Activated CD4-positive, alpha-beta T cell treated with anti-CD3 and anti-CD28 coated beads, Interleukin-2, Interleukin-6, amounts not matched to agents 100 ng/mL and 50 ng/mL, durations not matched to agents 16 hours and 8 hours (primary cell): ENCODE measurements at places on chromosomes 5 and 9.
A peak's percentile ranks its signal among the peaks of the same experiment; 100 is the strongest.

DNA sequence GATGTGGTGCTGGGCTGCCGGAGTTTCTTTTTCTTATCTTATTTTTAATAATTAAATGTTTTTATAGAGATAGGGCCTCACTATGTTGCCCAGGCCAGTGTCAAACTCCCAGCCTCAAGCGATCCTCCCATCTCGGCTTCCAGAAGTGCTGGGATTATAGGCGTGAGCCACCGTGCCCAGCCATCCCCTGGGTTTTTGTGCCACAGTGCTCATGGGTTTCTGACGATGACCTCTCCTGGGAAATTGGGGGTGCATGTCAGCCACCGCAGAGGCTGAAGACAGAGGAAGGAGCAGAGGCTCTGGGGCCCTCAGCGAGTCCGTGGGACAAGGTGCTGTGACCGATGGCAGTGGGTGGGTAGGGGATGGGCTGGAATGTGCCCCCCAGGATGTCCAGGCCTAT lies 14.4 kb downstream of the GPSM1 start:
- no peak for DNase-seq

DNA sequence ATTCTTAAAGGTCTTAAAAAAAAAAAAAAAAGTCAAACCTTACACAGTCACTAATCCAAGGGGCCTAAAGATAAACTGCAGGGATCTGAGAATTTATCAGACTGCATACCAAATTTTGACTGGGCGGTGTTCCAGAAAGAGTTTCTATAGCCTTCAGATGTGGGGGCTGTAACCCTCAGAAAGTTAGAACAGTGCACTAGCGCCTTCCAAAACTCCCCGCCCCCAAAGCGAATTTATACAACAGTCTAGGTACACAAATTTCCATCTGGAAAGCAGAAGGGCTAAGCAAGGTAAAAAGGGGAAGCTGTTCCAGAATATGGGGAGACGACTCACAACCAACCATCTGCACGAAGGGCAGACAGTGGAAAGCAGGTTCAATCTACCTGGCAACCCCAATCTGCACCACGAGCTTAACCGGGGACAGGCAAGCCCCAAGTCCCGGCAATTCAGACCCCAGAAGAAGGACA lies 813 bp downstream of the ERMP1 start:
- no peak for DNase-seq

- no peak for DNase-seq
Measured at GRCh38 chr5:72883850-72884249, 67.4 kb downstream of the TNPO1 start.

- no peak for DNase-seq
Measured at GRCh38 chr9:82271106-82271561, 282.6 kb downstream of the SPATA31D1 start.

DNA sequence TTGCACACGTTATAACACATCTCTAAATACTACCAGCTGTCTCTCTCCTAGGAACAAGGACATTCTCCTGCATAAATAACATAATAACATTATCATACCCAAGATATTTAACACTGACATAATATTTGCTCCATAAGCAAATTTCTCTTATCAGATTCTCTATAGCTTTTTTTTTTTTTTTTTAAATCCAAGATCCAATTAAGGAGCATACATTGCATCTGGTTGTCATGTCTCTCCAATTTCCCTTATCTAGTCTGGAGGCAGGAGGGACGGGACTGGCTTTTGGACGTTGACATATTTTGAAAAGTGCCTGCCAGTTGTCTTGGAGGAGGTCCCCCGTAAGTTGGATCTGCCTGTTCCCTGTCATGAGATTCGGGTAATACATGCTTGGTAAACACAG lies 76.6 kb downstream of the RAPGEF1 start:
- DNase-seq = no peak

DNA sequence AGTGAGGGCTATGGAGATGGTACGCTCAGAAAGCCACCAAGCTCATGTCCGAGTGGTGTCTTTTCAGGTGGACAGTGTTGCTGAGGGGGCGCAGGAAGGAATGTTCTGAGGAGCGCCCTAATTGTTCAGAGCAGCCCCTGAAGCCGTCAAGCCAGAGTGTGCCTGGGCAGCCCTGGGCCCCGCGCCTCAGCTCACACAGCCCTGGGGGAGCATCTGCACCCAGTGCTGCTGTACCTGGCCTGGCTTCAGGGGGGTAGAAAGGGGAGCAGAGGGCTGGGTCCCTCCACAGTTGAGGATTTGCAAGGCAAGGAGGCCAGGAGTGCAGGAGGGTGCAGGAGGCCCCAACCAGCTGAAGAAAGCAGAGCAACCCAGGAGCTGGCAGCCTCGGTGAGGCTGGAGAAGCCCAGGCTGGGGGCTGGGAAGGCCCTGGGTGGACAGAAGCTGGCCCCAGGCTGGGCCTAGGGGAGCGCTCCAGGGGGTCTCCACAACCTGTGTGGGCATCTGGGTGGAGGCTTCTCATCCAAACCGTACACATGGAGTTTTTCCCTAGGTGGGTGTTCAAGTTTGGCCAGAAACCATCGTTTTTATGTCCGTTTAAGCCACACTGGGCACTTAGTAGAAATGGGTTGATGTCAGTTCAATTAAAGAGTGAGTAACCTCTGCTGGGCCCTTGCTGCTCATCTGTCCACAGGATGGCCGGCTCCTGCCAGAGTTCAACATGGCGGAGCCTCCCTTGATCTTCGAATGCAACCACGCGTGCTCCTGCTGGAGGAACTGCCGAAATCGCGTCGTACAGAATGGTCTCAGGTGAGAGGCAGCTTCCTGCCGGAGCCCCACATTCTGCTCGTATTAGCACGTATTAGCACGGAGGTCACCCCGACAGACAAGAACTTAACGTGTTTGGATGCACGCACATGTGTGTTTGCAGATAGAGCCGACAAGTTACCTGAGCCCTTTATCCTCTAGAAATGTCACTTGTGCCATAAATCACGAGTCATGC lies 62.0 kb upstream of the CACNA1B start:
- no peak for DNase-seq

- DNase-seq = no peak
Measured at GRCh38 chr5:68554571-68555279, 339.2 kb downstream of the PIK3R1 start.

DNA sequence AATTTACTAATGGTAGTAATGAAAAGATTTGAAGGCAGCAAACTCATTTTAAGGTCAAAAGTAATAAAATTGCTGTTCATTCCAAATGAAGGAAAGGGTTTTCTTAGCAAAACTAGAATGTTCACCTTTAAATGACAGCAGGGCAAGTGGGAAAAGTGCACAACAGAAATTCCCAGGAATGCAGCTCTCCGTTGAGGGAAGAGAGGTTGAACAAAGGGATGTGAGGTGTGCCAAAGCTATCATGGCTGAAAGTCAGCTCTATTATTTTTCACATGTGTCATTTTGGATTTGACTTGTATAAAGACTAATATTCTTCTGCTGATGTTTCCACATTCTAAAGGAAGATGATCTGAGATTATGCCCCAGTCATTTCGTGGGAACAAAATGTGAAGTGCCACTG lies 51.6 kb downstream of the TEK start:
- no peak for DNase-seq

GRCh38 chr5:55724281-55724680 lies 12.2 kb upstream of the SLC38A9 start:
- no peak for DNase-seq

DNA sequence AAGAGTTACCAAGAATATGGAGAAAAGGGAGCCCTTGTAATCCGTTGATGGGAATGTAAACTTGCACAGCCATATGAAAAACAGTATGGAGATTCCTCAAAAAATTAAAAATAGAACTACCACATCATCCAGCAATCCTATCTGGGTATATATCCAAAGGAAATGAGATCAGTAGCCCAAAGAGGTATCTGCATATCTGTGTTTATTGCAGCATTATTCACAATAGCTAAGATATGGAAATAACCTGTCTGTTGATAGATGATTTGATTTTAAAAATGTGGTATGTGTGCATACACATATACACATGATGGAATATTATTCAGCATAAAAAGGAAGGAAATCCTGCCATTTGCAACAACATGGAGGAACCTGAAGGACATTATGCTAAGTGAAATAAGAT lies 48.3 kb upstream of the EBF1 start:
- DNase-seq = no peak

- peak; percentile 12 for DNase-seq
Measured at GRCh38 chr9:134641173-134641989, at the start of gene COL5A1. TSS of gene COL5A1 (plus strand) at chr9:134641803. CDS start at chr9:134642188, 385 bp downstream.

DNA sequence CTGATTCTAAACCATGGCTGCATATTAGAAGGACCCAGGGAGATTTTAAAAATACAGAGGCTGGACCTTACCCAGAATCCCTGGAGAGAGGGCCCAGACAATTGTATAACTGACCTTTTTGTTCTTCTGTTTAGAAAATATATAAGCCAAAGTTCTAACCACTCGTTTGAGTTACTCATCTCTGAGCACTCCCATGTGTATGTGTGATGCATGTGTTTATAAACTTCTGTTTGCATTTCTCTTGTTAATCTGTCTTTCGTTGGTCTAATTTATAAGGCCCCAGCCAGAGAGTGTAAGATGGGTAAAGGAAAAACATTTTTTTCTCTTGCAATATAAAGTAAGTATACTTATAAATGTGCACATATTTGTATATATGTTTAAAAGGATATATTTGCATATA lies 443.9 kb downstream of the ZNF608 start:
- DNase-seq = no peak

DNA sequence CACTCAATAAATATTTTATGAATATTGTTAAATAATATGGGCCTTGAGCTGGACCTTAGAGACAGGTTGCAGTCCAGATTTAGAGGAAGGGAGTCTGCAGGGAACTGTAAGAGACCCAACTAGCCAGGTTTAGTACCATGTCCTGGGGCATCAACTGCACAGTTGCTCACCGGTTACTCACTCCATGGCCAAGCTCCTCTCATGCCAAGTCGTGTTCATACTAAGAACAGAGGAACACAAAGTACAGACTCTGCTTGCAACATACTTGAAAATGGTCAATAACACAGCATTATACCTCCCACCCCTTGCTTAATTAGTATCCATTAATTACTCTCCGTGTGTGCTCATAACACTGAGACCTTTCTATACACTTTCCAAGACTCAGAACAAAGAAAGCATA lies 317.6 kb upstream of the PIK3R1 start:
- DNase-seq = no peak

GRCh38 chr5:125006011-125006685 lies 259.7 kb upstream of the ZNF608 start:
- no peak for DNase-seq

DNA sequence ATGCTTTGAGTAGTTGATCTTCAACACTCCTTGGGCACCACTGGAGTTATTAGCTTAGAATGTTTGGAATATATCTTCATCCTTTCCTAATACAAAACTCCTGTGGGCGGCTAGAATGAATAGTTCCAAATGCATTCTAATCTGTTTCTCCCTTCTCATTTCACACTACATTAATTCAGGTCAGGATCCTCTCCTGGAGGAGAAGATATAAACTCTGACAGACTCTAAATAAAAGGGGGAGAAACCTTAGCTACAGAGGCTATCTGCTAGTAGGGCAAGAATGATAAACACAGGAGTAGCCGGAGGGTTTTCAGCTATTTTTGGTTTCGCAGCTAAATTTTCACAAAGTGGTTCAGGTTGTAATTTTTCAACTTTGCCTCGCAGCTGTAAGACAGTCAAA lies 45.2 kb upstream of the FAM240B start:
- no peak for DNase-seq

DNA sequence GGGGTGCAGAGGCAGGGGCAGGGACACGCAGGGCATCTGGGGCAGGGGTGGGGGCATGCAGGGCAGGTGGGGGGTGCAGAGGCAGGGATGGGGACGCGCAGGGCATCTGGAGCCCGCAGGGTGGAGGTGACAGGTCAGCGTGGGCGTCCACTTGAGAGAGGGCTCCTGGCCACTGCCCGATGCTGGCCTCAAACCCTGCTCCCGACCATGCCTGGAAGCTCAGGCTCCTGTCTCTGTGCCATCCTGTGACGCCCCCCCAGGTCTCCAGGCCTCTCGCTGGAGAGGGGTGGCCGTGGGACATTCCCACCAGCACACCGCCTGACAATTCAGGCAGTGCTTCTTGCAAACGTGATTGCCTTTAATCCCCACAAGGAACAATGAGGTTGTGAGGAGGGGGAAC lies 33.0 kb downstream of the ZDHHC11B start:
- DNase-seq = no peak

- DNase-seq = no peak
Measured at GRCh38 chr9:130171226-130172148, 717 bp upstream of the NCS1 start.

DNA sequence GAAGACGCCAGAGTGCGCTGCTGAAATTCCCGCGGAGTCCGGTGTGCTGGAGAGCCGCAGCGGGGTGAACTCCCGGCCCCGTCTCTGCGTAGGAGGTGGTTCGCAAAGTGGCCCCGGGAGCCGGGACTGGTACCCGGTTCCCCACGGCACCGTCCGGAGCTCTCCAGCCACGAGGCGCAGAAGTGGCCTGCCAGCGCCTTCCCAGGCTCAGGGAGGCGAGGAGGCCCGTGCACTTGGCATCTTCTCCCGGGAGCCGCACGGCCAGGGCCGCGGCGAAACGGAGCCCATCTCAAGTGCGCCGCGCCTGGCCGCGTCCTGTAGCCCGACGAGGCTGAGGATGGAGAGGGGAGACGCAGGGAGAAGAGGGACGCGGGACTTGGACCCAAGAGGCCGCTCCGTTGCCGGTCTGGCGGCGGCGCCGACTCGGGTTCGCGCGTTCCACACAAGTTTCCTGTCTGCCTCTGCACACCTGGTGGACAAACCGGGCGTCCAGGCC lies 1.1 kb upstream of the IRX1 start:
- no peak for DNase-seq

- DNase-seq = no peak
Measured at GRCh38 chr5:81058121-81058520, 98.0 kb downstream of the RASGRF2 start.

- no peak for DNase-seq
Measured at GRCh38 chr9:32647671-32648070, 12.2 kb upstream of the TAF1L start.

GRCh38 chr5:154653418-154653763 lies 101.8 kb upstream of the LARP1 start:
- DNase-seq = no peak

DNA sequence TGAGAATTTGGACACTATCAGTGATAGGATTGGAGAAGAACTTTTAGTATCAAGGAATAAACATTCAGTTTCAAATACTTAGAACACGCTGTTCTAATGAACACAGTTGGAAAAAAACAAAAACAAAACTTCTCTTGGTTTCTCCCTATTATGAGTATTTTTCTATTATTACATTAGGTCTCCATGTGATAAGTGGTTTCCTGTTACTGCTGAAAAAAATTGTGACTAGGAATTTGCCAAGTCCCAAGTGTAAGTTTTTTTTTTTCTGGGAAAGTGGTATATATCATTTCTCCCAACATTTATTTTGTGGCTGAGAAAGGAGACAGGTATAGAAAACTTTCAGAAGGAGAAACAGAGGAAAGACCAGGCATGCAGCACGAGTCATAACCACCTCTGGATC lies 41.1 kb downstream of the PCSK1 start:
- DNase-seq = no peak

DNA sequence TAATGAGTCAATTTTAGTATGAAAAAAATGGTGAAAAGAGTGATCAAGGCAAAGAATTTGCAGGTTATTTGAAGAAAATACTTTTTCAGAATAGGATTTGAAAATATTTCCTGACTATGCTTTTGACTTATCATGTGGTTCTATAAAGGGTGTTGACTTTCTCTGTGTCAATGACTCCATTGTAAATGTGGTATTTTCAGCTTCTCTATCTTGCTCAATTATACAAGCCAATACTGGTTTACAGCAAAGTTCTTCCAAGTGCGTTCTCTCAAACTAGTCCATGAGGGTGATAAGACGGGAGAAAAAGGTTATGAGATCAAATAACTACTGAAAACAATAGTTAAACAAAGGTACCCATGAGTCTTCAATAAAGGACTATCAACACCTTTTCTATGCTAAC lies 21.7 kb downstream of the IL33 start:
- no peak for DNase-seq

- no peak for DNase-seq
Measured at GRCh38 chr5:53480416-53481158, at the start of gene FST. TSS of gene FST (plus strand) at chr5:53480629. CDS start at chr5:53480792, 163 bp downstream.
